NCI-H2081 treated with DMSO at 0.1 percent for 48 hours (cell line): ENCODE measurements at places on chromosomes 4 and X.

DNA sequence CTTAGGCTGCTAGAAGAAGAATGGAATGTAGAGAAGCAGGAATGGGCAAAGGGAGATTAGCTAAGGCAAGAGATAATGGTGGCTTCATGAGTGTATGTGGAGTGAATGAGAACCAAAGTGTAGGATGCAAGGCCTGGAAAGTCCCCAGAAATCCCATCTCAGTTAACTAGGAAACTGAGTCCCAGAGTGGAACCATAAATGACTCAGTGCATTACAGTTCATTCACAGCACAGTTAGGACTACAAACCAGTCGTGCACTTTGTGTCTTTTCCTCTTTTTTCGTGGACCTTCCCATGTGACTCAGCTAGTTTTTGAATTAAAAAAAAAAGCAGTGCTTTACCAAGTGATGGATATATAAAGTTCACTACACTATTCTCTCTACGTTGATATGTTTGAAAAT, 27.7 kb upstream of the REST start:
- no peak for DNase-seq

- DNase-seq = no peak
Measured at GRCh38 chr4:77183777-77184420, 26.9 kb downstream of the CCNG2 start.

DNA sequence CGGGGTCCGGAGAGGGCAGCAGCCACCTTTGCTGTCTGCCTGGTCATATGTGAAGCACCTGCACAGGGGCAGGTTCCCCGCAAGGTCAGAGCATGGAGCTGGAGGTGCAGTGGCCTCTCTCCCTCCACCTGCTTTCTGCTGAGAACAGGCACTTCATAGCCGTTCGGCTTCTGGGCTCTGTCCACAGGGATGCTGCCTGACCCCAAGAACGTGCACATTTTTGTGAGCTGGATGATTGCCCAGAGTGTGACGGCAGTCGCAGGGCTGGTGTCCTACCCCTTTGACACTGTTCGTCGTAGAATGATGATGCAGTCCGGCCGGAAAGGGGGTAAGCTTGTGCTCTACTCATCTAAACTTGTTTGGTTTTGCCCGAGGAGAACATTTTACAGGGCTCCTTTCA, 2.5 kb downstream of the SLC25A4 start:
- DNase-seq = no peak

- DNase-seq = no peak
Measured at GRCh38 chr4:120403296-120403695, 336.6 kb upstream of the MAD2L1 start.

DNA sequence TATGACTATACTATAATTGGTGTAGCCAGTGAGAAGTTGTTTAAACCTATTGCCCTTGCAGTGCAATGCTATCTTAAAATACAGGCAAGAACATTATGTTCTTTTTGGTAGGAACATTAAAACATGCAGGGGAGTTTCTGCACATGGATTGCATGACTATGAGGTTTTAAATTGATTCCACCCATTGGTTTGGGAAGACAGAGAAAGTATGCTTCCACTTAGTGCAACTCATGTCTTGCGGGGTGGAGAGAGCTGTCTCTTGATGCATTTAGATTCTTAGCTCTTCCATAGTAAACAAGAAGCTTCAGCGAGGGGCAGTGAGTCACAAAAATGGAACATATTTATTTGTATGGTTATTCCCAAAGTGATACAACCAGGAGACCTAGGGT, 39.5 kb upstream of the RASL11B start:
- DNase-seq = no peak

- DNase-seq = peak; percentile 2
Measured at GRCh38 chr4:121192480-121192879, 28.4 kb upstream of the TNIP3 start.

GRCh38 chrX:150084496-150085229, 146.4 kb upstream of the EOLA2 start:
- no peak for DNase-seq

- DNase-seq = no peak
Measured at GRCh38 chrX:34879346-34879745, 63.2 kb upstream of the FAM47B start.

GRCh38 chr4:147724468-147725201, 7.3 kb upstream of the ARHGAP10 start:
- DNase-seq = no peak

DNA sequence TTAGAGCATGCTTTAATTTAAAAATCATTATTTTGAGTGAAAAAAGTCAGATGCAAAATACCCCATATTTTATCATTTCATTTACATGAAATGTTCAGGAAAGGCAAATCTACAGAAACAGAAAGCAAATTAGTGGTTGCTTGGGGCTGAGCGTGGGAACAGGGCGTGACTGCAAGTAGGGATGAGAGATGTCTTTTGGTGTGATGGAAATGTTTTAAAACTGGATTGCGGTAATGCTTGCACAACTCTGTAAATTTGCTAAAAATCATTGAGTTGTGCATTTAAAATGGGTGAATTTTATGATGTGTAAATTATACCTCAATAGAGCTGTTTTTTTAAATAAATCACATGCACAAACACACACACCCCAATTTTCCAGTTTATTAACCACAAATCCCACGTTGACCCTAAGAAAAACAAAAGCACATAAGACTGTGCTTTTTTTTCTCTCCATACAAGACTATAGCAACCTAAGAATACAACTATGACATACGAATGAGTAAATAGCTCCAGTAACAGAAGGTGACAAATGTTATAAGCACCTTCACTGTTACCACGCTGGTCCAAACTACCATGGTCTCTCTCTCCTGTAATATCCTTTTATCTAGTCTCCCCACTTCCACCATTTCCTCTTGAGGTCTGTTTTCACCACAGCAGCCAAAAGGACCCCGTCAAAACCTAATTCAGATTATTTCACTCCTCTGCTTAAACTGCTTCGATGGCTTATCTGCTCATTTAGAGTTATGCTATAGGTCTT, 37.2 kb downstream of the FRMD7 start:
- DNase-seq = no peak
